NCI-H146 (cell line): ENCODE measurements at places on chromosomes 13 and 19.

- no peak for DNase-seq
These were observed 34.8 kb downstream of the SLAIN1 start for GRCh38 chr13:77732287-77732686.

GRCh38 chr13:112742583-112742982 lies 52.7 kb downstream of the ATP11A start:
- peak; percentile 76 for DNase-seq

GRCh38 chr13:94243551-94243950 lies 235.9 kb downstream of the DCT start:
- DNase-seq: no peak

DNA sequence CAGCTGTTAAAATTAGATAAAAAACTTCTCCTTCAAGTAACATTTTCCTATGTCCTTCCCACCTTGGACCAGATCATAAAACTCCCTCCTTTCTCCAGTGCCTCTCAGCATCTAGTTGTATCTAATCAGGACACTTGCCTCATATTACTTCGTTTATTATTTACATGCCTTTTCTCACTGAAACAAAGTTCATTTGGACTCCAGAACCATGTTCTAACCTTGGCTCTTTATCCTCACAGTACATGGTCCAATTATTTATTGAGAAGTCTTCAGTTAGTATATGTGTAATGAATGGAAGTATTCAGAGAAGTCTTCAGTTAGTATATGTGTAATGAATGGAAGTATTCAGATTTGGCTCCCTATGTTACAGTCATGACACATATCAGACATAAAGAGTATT lies 342.7 kb downstream of the OXGR1 start:
- DNase-seq: no peak

- no peak for DNase-seq
These were observed 45.3 kb downstream of the NWD1 start for GRCh38 chr19:16764793-16765433.

DNA sequence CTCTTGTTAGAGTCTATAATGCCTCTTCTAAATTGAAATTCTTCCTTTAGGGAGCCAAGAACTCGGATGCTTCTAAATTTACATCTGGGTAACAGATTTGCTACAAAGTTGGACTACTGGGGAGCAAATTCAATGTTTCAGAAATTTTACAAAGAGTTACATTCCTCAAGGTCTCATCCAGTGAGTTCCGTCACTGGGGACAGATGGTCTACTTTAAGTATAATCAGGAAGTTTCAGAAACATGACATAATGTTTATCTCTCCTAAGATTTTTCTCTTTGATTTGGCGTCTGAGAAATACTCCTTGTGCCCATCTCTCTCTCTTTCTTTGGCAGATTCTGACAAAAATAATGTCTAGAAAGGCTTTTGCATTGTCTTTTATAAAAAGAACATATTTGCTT lies 81.5 kb upstream of the MBNL2 start:
- no peak for DNase-seq

GRCh38 chr13:80339912-80340650 lies 845 bp downstream of the SPRY2 start:
- DNase-seq: peak; percentile 39

DNA sequence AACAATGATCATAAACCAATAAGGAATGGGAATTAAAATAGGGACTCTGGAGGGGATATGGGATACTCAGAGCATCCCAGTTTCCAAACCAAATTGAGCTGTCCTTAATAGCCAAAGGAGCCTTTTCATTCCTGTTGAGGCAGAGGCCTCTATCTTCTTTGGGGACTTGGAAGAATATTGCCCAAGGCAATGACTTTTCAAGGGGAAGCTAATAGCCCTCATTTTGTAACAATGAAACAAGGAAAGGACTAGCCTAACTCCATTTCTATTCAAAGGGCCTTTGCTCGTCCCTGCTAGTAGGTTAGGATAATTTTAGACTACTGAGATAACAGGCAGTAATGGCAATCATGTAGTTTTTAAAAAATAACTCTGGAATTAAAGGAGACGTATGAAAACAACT lies 789.8 kb upstream of the SLITRK5 start:
- no peak for DNase-seq
